ENCODE measurements at places on chromosomes 6 and 20.

DNA sequence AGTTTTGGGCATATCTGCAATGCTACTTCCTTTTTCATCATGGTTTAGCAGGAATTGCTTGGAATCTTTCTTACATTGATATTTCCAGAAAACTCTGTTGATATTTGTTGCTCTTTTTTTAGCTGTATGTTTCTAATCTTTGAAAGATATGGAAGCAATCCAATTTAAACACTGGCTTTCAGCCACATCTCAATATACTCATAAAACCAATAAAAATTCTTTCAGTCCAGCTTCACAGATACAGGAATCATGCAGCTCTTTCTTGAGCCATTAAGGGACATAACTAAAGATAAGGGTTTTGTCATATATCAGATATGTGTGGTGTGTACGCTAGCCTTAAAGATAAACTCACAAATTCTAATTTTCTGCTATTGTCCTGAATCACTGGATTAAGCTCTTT, 47.4 kb downstream of the PKIB start:
- no peak for DNase-seq

GRCh38 chr6:157774153-157775135, 48.6 kb upstream of the SNX9 start:
- no peak for DNase-seq

DNA sequence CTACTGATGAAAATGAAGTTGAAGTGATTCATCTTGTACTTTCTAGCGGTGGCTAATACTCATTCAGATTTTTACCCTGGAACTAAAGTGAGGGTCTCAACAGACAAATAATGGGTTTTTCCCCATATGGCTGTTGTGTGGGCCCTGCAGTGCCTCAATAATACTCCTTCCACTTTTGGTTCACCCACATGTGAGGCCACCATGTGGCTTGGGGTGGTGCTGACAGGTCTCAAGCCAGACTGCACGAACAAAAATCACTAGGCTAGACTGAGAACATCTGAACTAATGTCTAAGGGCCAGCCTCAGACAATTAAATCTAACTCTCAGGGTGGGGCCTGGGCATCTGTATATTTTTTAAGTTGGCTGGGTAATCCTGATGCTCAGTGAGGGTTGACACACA, 7.9 kb upstream of the COL12A1 start:
- no peak for DNase-seq

GRCh38 chr6:148367411-148368024, 24.9 kb downstream of the SASH1 start:
- DNase-seq = no peak

- no peak for DNase-seq
Observed at GRCh38 chr20:49676581-49677291, 36.9 kb downstream of the B4GALT5 start.

DNA sequence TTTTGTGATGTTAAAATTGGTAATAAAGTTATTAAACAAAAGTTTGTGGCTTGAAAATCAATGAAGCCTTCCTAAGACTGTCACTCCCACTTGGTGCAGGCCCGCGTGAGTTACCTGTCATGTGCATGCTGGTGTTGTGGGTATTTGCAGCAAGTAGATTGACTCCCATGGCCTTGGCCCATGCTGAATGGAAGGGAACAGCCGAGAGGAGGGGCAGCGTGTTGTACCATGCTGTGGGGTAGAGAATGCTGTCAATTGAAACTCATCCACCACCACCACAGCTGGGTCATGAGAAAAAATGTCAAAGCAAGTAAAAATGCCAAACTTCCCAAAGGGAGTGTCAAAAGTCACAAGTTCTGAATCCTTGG, 12.7 kb upstream of the VNN1 start:
- no peak for DNase-seq

DNA sequence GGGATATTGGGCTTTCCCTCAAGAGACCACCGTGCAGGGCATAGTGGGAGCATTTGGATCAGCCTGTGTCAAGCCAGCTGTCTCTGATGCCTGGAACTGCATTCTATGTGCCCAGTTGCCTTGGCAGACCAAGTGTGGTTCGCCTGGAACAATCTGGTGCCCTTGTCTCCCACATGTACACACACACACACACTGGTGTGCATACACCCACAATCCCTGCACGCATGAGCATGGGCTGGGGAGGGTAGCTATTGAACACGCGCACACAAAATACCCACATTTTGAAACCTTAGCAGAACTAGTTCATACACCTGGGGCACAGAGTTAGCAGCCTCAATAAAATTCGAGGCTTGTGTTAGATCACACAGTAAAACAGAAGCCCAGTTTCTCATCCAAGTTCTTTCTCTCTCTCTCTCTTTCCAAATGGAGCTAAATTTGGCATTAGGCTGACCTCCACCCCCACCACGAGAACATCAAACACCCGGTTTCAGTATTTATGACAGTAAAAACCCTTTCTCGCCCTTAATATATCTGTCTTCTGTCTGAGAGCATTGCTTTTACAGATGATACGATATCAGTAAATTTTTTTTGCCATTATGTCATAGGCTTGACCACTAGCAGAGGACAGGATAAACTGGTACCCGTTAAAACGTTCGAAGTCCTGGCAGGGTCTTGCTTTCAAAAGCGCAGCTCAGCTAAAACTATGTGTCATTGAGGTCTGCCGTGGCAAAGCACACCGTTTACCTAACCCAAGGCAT, 18.2 kb upstream of the NFATC2 start:
- DNase-seq = no peak

GRCh38 chr6:54875539-54875938, 29.0 kb downstream of the FAM83B start:
- no peak for DNase-seq

DNA sequence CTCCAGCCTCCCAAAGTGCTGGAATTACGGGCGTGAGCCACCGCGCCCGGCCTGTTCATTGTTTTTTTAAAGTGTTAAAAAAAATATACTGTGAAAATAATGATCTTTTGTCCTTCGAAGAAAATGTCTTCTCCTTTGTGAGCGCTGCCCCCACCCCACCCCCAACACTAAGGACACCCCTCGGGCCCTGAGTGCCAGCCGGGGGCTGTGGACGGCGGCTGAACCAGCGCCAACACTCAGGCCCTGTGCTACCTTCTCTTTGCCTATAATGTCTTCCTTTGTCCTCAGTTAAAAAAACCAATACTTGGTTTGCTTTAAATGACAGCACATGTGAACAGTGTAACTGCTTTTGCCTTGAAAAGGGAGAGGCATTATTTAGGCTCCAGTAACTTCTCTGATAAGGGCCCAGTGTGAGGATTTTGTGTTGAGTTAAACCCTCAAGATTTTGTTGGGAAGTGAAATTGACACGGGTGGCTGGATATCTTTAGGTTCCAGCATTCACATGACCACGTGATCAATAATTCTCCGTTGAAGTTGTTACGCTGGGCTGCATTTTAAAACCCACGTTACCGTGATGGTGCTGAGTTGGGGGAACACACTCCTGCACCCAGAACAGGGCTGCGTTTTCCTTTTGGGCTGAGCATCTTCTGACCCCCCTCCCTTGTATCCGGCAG, 9.5 kb upstream of the ADRM1 start:
- no peak for DNase-seq

DNA sequence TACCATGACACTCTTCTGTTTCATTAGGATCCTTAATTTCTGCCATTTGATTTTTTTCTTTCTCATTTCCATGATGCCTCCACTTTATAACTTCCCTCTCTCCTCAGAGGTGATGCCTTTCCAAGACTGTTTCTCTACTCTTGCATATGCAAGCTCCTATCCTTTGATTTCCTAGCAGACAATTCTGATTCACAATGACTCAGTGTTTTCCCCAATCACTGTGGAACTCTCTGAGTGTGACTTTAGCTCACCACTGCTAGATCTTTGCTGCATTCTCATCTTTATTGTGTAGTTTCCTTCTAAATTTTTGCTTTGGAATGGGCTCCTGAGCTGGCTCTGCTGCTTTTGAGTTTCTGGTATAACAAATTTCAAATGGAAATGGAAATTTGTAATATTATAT, 184.9 kb downstream of the TINAG start:
- DNase-seq = no peak

GRCh38 chr6:52545406-52546119, 31.3 kb downstream of the TRAM2 start:
- DNase-seq = no peak

- no peak for DNase-seq
Observed at GRCh38 chr20:32991792-32992641, 12.2 kb downstream of the SUN5 start.

GRCh38 chr20:39270837-39271604, 308.9 kb downstream of the DHX35 start:
- DNase-seq = no peak

- DNase-seq = no peak
Observed at GRCh38 chr6:54768494-54768893, 78.1 kb upstream of the FAM83B start.

GRCh38 chr20:61280217-61280980, 28.3 kb downstream of the CDH4 start:
- no peak for DNase-seq

DNA sequence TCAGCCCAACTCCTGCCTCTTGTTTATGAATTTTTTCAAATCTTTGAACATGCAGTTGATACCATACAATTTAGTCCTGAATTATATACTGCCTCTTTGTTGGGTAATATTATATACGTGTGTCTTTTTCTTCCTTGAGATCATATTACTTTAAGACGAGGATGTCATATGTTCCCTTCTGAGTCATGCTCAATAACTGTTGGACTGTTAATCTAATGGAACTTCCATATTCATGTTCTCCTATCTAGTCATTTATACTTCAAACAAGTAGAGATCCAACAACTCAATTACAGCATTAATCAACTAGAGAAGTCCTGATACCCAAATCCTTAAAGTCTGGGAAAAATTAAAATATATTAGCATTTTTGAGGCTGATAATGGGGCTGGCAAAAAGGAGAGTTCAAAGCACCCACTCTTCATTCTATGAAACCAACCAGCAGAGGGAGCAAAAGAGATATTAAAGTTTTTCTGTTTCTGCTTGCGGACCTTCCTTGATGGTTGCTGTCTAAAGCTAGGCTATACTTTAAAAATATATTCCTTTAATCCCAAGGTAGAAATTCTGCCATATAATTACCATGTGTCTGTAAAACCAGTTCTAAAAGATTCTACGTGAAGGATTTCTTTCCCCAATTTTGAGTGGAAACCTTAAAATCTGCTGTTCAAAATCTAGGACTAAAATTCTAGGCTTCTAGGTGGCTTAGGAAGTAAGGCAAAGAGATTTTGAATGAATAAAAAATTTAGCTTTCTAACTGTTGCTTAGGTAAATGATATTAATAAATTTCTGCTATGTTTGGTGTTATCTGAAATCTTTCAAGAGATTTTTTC, 498.9 kb downstream of the BCKDHB start:
- no peak for DNase-seq

DNA sequence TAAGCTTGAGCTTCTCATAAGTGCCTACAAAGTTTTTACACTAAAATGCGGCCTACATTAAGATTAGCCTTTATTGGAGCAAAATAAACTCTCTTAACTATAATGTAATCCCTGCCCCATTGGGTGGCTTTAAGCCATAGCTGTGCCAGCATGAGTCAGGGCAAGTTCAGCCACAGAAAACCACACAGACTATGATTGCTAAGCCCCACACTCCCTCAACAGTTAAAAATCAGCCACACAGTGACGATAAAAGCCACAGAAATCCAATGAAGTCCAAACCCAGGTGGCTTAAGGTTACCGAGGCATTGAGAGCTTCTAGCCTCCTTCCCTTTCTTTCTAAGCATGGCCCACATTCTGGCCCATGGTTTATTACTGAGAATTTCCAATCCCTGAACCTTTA, 61.6 kb downstream of the GRM1 start:
- DNase-seq = no peak

DNA sequence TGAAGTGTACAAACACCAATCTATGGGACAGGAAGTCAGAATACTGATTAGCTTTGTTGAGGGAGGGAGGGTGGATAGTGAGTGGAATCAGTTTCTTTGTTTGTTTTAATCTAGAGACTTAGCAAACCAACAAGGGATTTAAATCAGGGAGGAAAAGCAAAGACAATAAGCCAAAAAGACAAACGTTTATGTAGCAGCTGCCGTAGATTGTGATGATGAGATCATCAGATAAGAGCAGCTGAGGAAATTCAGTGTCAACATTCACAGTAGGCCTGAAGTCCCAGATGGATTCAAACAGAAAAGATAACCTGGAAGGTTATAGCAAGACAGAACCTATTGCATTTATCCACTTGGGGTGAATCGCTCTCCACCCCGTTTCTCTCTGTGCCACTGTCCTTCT, 104.9 kb upstream of the SYNDIG1 start:
- no peak for DNase-seq

GRCh38 chr6:169165561-169166300, 87.9 kb downstream of the THBS2 start:
- DNase-seq = no peak

DNA sequence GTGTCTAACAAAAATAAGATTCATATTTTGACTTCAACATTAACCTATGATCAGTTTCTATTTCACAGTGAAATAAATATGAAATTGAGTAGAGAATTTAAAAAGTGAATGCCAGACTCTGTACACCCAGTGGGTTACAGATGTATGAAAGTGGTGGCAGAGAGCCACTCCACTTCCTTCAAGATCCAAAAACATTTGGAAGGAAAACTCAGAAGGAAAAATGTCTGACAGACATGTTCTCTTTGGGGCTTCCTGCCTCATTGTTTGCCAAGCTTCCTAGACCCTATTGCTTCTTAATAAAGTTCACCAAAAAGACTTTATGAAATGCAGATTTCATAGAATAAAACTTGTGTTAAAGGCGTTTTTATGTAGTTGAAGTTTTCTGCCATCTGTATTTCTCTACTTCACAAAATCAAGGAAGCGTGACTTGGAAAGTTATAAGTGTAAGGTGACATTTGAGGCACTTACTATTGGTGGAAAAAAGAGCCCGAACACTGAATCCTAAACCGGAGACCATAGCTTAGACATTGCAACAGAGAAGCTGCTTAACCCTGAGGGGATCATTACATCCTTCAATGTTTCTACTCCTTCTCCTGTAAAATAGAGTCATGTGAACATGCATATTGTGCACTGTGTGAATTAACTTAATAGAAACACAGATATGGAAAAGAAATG, 12.8 kb downstream of the HMGCLL1 start:
- no peak for DNase-seq

GRCh38 chr6:67736816-67737215, 898.3 kb upstream of the ADGRB3 start:
- DNase-seq = no peak

DNA sequence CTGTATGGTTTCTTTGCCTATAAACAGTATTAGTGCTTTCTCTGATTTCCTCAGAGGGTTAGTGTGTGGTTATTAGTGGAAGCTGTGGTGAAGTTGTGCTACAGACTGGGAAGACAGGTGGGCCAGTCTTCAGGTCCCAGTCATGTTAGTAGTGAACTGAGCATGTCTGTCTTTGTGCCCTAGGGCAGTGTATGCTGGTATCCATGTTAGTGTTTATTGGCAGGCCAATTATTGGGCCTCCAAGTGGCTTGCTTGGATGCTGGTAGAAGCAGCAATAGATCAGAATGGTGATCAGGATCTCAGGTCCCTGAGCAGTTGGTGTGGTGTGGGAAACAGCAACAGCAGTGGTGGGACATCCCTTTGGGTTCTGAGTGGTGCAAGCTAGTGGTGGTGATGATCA, 137.6 kb downstream of the OTOR start:
- DNase-seq = no peak

DNA sequence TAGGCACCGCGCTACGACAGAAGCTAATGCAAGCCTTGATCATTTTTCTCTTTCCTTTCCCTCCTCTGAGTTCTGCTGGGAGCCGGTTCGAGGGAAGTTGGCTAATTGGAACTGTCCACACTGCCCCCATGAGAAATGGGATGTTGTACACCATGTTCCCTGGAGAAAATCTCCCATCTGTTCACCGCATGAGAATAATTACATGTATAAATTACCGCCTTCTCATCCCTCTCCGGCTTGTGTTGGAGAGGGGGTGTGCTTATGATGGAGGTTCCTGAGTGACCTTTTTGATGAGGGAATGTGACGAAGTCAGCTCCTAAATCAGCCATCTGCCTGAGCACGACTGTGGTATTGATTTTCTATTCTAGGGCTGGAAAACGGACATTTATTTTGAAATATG, 320.2 kb upstream of the SULF2 start:
- DNase-seq = no peak
